Sciatic nerve (tissue), 2 donors: ENCODE measurements at places on chromosomes 4 and X. TPM values are rescaled to one million over a fixed set of nuclear protein-coding genes. Genes with fewer than 3 reads are reported as not detected.

N4BP2 gene
- 8.9 TPM for total RNA-seq

SLC38A5 gene
- 9.7 TPM for total RNA-seq

- DNase-seq, result no peak
These were observed 1.3 kb downstream of the HERC5 start for GRCh38 chr4:88458104-88458740.

- DNase-seq, result no peak
These were observed 124.3 kb downstream of the ADGRA3 start for GRCh38 chr4:22391551-22391950.

DNA sequence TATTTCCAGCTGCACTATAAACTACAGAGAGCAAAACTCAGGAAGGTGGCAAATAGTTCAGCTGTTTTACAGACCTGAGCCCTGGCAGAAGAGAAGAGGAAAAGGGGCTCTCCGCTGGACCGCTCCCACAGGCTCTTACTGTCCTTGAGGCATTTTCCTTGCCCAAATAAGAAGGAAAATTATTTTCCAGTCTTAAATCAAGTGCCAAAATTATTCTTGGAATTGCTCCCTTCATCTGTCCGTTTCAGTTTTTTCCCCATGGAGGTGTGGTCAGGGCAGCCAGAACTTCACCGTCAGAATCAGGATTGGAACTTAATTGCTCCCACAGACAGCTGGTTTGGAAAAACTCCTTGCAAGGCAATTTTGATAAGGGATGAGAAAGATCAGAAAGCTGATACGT, 35.2 kb upstream of the SPINK2 start:
- no peak for DNase-seq
